ENCODE measurements at places on chromosomes 2 and 18. TPM values are rescaled to one million over a fixed set of nuclear protein-coding genes. Genes with fewer than 3 reads are reported as not detected.

The ITPRIPL1 gene
- 12.4 TPM for total RNA-seq

DNA sequence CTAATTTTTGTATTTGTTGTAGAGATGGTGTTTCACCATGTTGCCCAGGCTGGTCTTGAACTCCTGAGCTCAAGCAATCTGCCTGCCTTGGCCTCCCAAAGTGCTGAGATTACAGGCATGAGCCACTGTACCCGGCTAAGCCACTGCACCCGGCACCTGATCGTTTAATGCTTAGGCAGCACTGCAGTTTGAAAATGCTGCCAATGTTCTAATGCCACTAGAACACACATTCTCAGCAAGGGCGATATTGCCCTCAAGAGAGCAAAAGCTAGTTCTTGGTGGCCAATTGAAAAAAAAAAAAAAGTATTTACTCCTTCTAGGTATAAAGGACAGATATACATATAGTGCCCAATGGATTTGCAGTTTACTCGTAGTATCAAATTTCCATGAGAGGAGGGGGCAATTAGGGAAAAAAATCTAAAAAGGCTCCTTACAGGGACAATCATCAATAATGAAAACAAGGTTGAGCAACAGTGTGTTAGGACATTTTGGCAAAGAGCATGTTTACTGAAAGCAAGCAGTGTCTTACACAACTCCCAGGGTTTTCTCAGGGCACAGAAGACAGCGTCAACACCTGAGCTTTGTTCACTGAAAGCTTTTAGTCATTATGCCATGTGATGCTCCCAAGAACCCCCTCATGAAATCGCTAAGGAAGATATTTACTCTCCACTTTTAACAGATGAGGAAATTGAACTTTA lies 199.9 kb upstream of the PKDCC start:
- no peak for DNase-seq

The BOLL gene
- not detected for total RNA-seq

The ALKAL2 gene
- not detected for total RNA-seq

The RBKS gene
- 2.4 TPM for total RNA-seq

Data from HCT116 (cell line).